CD4-positive, alpha-beta T cell treated with Interleukin-12 subunit alpha and Interleukin-12 subunit beta, for 1 hour (primary cell): ENCODE measurements at places on chromosomes 5 and 9.

DNA sequence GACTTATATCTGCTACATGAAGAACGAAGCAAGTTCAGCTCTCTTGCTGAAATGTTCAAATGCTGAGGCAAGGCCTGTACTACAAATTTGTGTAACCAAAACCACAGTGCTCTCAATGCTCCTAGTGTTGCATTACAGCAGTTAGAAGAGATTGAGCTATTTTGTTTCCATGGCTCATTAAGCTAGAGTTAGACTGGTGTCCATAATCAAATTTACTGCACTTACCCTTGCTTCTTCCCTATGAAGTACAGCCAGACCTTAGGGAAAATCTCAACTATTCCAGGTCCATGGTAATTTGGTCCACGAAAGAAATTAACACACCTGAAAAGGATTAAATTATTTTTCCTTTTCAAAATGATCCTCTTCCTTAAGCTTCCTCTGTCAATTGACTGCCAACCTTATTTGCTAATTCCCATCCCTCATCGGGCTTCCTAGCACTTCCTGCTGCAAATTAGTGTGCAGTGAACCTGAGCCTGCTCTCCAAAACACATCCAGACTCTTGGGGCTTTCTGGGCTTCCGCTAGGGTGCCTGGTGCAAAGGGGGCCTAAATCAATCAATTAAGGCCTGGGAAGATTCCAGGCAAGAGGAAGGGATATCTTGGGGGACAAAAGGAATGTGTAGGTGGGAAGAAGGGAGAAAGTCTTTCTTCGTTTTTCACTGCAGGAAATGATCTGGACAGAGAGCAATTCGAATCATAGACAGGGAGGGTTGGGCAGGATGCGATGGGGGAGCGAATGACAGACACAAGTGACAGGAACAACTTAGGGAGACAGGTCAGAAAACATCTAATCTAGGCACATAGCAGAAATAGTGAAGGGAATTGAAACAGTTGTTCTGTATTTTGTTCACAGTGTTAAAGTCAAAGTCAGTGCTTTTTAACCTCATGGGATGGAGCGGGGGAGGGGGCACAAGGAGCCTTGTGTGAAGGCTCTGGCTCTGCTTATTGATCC lies 542.4 kb downstream of the RAB3C start:
- DNase-seq = no peak

- no peak for DNase-seq
Measured at GRCh38 chr9:69500896-69501295, 171.3 kb downstream of the APBA1 start.

DNA sequence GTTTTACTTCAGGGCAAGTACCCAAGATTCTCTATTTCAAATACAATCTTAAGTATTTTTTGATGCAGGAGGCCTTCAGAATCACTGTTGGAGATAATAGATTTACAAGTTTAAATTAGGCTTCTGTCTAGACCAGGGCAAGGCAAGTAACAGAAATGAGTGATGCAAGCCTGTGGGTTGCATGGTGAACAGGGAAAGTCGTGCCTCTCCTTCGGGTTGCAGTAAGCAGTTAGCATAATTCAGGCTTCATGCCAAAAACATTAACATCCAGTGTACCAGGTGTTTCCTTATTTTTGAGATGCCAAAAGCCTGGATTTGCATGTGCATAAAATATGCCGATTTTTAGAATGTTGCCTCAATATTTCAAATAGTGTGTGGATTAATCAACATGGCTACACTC lies 369.0 kb downstream of the CAAP1 start:
- DNase-seq = no peak

DNA sequence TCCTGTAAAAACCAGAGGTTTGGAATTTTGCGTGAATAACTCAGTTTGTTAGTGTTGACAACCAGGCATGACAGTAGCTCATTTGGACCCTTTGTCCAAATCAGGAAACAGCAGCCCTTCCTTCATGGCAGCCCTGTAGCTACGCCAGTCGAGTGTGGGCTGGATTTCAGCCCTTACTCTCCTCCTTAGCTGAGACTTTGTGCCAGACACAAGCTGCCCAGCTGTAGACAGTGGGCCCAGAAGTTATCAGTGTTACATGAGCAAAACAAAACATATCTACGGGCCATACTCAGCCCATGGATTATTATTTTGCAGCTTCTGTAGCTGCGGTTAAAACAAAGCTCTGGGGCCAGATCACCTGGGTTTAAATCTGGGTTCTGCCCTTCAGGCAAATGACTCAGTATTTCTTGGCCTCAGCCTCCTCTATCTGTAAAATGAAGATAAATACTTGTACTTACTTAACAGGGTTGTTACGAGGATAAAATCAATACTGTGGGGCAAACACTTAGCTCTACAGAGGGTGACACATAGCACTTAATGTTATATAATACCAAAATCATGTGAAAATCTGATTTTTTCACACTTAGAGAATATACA lies 76.9 kb downstream of the GHR start:
- DNase-seq = no peak

- DNase-seq = no peak
Measured at GRCh38 chr9:136531186-136531903, 14.5 kb downstream of the NOTCH1 start.

DNA sequence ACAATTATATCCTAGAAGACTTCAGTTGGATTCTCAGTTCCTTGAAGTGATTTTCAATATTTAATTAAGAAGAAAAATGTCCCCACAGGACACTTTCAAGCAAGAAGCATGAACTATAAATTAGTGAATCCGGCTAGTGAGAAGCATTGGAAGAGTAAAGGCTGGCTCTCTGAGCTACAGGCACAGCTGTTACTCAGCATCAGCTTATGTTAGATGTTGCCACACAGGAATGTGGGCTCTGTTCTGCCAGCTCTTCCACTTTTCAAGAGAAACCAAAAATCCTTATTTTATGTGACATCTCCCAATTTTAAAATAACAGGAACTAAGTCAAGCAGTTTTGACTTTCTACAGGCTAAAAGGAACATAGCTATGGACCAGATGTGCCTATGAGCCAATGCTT lies 14.9 kb downstream of the ZNF474 start:
- no peak for DNase-seq
